A549 (cell line): ENCODE measurements at places on chromosomes 2 and 18. TPM values are rescaled to one million over a fixed set of nuclear protein-coding genes. Genes with fewer than 3 reads are reported as not detected.

DNA sequence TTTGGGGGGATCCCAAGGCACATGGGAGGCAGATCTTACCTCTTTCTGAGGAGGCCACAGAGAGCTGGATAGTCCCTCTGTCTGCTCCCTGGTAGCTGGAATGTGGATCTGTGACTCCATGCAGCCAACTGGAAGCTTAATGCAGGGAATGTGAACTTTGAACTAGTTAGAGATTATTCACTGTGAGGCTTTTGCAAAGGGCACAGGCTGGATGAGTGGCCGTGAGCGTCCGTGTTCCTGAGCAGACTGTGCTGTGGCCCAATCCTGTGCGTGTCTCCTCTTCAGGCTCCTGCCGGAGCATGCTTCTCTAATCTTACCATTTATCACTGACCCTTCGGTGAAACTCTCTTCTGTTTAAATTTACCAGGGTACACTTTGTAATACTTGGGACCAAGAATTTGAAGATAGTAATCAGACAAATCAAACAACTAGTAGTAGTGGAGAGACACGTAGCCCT lies 187.6 kb downstream of the PTPRM start:
- DNase-seq = peak; percentile 52

DNA sequence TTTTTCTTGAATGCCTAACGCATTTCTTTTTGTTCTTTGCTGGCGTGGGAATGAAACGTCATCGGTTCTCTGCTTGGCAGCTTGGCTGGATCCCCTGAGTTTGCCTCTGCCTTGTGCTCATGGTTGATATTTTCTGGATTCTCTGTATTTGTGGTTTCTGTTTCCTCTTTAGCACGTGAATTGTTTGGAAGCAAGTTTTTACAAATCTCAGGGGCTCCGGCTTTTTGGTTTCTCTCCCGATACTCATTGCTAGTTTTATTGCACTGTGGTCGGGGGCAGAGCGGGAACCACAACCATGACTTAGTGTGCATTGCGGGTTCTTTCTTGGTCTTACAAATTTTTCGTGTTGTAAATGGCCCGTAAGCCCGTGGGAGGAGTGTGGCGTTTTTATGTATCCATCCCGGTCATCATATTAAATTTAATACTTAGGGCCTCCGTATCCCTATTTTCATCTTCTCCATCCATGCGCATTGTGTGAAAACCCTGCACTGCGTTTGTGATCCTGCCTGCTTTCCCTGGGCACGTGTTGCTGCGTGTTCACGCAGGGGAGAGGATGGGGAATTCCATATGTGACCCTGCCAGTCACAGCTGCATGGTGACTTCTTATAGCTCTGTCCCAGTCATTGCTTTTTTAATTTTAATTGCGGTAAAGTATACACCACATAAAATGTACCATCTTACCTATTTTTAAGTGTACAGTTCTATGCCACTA lies 9.4 kb downstream of the RAMP1 start:
- no peak for DNase-seq

DNA sequence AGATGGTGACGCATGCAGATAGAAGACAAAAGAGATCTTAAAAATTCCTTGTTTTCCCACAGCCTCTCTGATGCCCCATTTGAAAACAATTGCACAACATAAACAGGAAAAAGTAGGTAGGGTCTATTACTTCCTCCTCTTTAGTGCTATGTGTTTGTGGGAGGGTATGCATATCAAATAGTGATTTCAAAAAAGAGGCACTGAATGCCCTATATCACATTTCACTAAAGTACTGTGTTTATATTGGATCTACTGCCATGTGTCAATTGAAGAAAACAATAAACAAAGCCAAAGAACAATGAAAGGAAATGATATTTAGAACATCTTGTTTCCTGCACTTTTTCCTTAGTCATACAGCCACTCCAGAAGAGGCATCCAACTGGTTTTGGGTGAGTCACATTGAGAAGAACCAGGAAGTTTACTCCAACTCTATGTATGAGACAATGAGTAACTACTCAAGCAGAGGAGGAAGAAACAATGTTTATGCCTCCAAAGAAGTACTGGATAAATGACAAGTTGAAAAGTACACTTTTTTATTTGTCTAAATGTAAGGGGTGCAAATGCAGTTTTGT lies 583.6 kb downstream of the FBXO15 start:
- peak; percentile 64 for DNase-seq

DNA sequence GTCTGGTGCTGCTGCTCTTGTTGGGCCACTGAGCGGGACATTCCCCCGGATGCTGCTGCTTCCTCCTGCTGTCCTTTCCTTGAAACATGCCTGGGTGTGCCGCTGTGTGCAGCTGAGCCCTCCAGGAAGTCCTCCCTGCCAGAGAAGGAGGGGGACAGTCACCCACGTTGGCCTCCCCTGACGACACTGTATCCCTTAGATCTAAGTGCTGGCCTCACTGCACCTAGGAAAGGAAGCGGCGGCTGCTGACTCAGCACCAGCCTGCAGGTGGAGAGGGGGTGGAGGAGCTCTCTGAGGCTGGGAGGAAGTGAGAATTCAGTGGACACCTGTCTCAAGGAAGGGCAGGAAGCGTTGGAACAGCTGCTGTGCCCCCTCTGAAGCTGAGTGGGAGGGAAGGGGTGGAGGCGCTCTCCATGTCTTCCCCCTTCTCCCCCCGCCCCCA lies 239.8 kb downstream of the HAUS1 start:
- DNase-seq = no peak

- DNase-seq = no peak
Measured at GRCh38 chr2:167289651-167290410, 401.6 kb downstream of the XIRP2 start.

DNA sequence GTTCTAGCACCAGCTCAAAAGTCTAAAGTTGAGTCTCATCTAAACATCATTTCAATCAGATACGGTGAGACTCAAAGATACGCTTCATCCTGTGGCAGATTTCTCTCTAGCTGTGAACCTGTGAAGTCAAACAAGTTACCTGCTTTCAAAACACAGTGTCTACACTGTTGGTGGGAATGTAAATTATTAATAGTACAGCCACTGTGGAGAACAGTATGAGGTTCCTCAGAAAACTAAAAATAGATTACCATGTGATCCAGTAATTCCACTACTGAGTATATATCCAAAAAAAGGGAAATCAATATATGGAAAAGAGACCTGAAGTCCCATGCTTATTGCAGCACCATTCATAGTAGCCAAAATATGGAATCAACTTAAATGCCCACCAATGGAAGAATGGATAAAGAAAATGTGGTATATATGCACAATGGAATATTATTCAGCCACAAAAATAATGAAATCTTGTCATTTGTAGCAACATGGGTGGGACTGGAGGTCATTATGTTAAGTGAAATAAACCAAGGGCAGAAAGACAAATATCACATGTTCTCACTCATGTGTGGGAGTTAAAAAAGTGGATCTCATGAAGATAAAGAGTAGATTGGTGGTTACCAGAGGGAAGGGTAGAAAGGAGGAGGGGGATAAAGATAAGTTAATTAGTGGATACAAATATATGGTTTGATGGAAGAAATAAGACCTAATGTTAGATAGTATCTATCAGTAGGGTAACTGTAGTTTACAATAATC lies 11.7 kb downstream of the UBR3 start:
- DNase-seq = no peak

DNA sequence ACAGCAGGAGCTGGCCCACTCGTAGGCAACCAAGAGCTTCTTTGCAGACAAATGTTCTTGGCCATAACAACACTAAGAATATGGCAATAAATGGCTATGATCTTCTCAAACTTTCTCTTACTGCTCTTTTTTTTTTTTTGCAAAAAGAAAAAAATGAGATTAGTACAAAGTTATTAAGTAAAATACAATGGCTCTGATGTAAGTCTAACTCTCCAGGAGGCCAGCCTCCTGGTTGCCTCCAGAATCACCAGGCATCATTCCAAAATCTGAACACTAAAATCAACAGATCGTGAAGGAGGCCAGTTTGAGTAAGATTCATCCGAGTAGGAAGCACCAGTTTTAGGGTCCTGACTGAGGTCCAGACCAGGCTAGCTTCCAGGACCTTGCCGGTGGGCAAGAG lies 20.8 kb upstream of the FIGN start:
- no peak for DNase-seq

The CHRND gene
- not detected in 3 replicates for polyA plus RNA-seq

The CHST9 gene
- polyA plus RNA-seq = not detected in 3 replicates

The UBR3 gene
- polyA plus RNA-seq = 10.3 to 11.1 TPM (median 11.0 TPM) in 3 replicates

The ARHGEF4 gene
- polyA plus RNA-seq = 2.1 to 2.5 TPM (median 2.2 TPM) in 3 replicates

The ST3GAL5 gene
- 34.1 to 36.9 TPM (median 35.9 TPM) in 3 replicates for polyA plus RNA-seq
